ENCODE measurements at places on chromosomes 11 and 22. TPM values are rescaled to one million over a fixed set of nuclear protein-coding genes. Genes with fewer than 3 reads are reported as not detected.
A peak's percentile ranks its signal among the peaks of the same experiment; 100 is the strongest.

- DNase-seq, result no peak
Measured at GRCh38 chr11:58524232-58525036, 16.5 kb upstream of the OR5B21 start.

MS4A4A gene
- total RNA-seq, result 10.2 TPM

TCN1 gene
- not detected for total RNA-seq

KCNQ1OT1 gene
- 2.9 TPM for total RNA-seq

BTG4 gene
- not detected for total RNA-seq

GRCh38 chr22:47340851-47341436 lies 578.5 kb downstream of the TBC1D22A start:
- DNase-seq, result no peak

DNA sequence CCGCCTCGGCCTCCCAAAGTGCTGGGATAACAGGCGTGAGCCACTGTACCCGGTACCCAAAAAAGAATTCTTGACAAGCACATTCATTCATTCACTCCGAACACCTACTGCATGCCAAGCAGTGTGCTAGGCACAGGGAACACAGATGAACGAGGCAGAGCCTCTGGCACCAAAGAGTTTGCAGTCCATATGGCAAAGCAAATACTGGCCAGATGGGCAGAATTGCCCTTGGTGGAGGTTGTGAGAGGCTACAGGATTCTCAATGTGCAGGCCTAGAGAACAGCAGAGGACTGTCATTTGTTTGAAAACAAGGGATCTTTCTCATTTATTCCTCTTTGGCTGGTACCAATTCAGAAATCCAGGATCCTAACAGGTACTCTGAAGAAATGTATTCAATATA lies 27.5 kb upstream of the MTCH2 start:
- DNase-seq, result no peak

ALDH3B1 gene
- total RNA-seq, result 218 TPM

- no peak for DNase-seq
Measured at GRCh38 chr11:130330101-130330684, 15.5 kb upstream of the ZBTB44 start.

CDHR5 gene
- 0.40 TPM for total RNA-seq

TECTA gene
- 4.7 TPM for total RNA-seq

DNA sequence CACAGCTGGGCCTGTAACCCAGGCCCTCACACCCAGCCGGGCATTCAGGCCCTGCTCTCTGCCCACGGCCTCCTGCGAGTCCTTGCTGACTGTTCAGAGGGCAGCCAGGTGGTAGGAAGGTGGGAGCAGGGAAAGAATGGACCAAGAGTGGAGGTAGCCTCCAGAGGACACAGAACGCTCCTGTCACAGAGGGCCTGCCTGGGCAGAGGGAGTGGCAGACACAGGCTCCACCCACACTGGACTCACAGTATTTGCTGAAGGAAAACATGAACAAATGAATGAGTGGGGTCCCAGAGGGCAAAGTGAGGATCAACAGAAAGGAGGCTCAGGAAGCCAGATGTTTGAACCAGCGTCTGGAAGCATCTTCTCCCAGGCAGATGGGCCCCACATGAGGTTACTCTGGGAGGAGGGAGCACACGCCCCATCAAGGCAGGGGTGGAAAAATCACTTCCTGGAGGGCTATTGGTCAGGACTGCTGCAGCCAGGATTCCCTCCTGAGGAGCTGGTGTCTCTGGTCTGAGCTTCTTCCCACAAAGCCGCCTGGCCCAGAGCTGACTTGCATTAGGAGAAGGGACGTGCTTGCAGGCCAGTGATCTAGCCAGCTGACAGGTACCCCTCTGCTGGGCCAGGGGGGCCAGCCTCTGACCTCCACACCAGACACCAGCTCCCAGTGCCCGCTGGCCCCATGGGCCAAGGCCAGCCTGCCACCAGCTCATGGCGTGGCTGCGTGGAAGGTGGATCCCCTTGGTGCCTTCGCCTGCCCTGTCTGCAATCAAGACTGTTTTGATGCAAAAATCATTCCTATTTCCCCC lies 84.0 kb downstream of the THAP12 start:
- DNase-seq, result peak; percentile 64

DNA sequence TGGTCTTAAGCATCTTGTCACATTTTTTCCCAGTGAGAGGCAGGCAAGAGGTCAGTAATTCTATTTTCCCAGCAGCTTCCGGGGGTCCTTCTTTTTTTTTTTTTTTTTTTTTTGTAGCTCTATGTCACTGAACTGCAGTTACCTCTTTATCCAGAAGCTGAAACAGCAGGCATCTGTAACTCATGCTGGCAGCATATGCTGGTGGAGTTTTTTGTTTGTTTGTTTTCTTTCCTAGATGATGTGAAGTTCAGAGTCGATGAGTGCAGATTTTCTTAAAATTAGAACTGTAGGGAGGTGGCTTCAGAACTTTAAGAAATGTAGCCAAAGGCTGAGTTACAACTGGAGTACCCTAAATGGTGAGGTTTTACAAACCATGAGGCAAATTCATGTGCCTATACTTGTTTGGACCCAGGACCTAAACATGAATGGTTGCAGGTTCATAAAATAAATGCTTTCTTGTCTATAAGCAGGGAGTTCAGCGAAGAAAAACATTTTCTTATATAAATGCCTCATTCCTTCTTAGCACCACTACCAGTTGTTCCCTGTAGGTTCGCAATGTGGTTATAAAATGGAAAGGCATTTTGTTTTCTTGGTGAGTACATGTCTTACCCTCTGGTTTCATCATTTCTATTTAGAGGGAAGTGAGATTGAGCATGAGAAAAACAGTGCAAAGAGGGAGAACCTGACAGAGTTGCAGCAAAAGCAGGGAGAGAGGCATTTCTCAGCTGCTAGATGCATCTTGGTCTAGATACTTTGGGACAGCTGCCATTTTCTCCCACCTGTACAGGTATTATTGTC lies 84.0 kb downstream of the TRIM44 start:
- no peak for DNase-seq

DNA sequence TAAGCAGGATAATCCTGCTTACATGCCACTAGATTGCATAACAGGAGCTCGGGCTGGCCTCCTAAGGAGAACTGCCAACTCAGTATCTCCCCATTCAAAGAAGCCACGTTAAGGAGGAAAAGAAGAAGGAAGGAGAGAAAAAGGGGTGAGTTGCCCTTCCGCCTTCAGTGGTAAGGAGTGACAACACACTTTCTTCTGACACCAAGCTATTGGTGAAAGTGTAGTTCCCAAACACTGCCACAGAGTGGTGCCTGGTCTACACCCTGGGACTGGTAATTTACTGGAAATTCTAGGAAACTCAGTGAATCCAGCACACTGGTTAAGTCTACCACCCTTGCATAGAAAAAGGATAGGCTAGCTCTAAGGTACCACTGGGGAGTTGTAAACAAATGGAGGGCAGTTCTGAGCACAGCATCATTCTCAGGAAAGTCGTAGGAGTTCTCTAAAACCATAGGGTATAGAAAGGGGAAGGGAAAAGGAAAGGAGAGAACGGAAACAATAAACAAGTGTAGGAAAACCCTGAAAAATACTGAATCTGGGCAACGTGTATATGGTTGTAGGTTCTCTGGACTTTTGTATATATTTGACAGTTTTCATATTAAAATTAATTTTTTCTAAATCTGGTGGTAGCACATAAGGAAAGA lies 58.2 kb downstream of the RRAS2 start:
- peak; percentile 57 for DNase-seq

DNA sequence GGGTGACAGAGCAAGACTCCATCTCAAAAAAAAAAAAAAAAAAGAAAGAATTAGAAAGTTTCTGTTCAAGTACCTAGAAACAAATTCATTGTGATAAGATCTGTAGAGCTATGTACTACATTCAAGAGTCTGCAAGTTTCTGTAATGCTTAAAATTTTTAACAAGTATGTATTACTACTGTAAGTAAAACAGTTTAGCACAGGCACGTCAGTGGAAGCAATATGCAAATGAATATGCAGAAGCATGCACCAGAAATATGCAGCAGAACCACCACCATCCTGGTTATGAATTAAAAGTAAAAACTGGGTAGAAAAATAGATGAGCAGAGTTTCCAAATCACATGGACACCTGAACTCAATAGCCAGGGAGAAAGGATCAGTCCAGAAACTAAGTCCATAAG lies 19.3 kb downstream of the SBF2 start:
- no peak for DNase-seq

OR4A16 gene
- total RNA-seq, result not detected

UPK2 gene
- total RNA-seq, result not detected

PPP1R14B gene
- total RNA-seq, result 71.7 TPM

FGF3 gene
- not detected for total RNA-seq

GRCh38 chr11:104339380-104339831 lies 175.5 kb upstream of the PDGFD start:
- DNase-seq, result no peak

DNA sequence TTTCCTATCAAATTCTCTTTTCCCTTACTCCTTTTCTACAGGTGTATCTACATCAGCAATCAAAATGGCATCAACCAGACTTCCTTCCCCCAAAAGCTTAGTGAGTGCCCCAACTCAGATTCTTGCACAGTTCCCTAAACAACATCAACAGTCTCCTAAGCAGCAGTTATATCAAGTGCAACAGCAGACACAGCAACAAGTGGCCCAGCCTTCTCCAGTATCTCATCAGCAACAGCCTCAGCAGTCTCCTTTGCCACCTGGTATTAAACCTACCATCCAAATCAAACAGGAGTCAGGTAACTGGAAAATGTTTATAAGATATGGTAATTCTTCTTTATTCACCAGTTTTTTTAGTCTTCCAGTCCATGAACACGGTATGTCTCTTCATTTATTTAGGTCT lies 51.4 kb downstream of the EMSY start:
- no peak for DNase-seq

- no peak for DNase-seq
Measured at GRCh38 chr11:130076778-130077481, 7.2 kb downstream of the APLP2 start.

- DNase-seq, result no peak
Measured at GRCh38 chr22:38740754-38741153, 15.0 kb downstream of the SUN2 start.

DNA sequence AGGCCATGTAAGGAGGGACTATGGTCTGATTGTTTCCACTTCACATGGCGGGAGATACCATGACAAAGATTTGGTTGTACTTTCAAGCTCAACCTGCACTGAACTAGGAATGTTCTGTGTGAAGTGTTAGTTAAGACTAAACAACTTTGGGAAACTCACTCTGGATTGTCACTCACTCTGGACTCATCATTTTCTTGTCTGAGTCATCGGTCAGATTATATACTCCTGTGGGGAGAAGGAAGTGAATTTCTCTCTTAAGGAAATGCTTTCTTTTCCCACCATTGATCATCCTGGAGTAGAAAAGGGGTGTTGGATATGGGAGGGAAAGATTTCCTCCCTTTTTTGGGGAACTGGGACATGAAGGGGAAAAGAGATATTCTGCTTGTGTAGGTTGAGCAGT lies 26.9 kb upstream of the CAT start:
- no peak for DNase-seq

- no peak for DNase-seq
Measured at GRCh38 chr11:116301141-116301540, 471.6 kb downstream of the BUD13 start.

- DNase-seq, result no peak
Measured at GRCh38 chr11:90493379-90493778, 270.5 kb upstream of the CHORDC1 start.

DNA sequence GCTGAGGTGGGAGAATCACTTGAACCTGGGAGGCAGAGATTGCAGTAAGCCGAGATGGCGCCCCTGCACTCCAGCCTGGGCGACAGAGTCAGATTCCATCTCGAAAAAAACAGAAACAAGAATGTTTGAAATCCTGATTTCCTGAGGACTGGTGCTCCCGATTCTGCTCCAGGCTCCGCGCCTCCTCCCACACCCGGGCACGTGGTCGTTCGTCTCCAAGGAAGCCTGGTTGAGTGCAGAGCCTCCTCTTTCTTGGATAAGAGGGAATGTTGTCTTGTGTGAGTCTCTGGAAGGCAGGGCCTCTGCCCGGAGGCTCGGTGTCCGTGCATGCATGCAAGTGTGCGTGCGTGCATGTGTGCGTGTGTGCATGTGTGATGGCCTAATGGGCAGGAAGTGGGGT lies 30.1 kb downstream of the BRSK2 start:
- no peak for DNase-seq

FGF4 gene
- not detected for total RNA-seq

GRCh38 chr11:7512525-7513233 lies 1.1 kb upstream of the PPFIBP2 start:
- DNase-seq, result peak; percentile 85

DNA sequence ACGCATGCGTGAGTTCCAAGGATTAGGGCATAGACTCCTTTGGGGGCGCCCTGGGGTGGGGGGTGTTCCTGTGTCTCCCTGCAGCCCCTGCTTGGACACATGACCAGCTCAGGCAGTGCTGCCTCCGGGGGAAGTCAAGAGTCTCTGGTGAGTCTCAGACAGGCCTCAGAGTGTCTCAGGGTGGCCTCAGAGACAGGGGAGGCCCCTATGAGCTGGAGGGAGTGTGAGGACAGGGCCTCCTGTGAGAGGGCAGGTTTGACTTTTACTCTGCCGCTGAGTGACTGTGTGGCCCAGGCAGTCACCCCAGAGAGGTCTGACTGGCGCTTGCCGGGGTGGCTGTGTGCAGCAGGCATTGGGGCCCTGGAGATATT lies 41.2 kb upstream of the KCNQ1OT1 start:
- DNase-seq, result no peak

RTCB gene
- 71.4 TPM for total RNA-seq

GRCh38 chr22:24697621-24698082 lies 76.9 kb downstream of the PIWIL3 start:
- peak; percentile 91 for DNase-seq

- no peak for DNase-seq
Measured at GRCh38 chr11:64259533-64260067, 8.3 kb downstream of the PLCB3 start.

DNA sequence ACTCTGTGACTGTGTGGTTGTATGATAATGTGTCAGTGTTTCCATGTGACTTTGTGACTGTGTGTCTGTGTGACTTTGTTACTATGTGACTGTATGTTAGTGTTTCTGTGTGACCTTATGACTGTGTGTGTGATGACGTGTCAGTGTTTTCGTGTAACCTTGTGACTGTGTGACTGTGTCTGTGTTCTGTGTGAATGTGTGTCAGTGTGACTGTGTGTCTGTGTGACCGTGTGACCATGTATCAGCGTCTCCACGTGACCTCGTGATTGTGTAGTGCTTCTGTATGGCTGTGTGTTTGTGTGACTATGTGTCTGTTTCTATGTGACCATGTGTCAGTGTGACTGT lies 9.5 kb upstream of the PKNOX2 start:
- no peak for DNase-seq

DNA sequence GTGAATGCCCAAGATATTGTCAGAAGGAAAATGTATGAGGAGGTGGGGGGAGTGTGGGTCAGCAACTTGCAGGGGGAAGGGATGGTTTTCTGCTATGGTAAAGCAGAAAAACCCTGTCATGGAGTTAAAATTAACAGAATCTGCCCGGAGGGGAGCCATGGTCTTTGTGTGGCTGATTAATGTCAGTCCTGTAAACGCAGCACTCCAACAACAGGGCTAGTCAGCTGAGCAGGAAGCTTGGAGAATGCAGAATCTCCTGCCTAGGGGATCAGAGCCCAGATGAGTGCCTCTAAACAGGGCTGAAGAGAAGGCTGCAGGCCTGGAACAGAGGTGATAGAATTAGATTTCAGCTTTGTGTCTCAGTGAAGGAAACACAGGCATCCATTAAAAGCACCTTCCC lies 140.9 kb upstream of the MTNR1B start:
- DNase-seq, result no peak

CKAP5 gene
- total RNA-seq, result 46.0 TPM

- DNase-seq, result peak; percentile 61
Measured at GRCh38 chr11:67432655-67433349, 4.5 kb downstream of the RPS6KB2 start.
